ENCODE measurements at places on chromosomes 4 and X.

DNA sequence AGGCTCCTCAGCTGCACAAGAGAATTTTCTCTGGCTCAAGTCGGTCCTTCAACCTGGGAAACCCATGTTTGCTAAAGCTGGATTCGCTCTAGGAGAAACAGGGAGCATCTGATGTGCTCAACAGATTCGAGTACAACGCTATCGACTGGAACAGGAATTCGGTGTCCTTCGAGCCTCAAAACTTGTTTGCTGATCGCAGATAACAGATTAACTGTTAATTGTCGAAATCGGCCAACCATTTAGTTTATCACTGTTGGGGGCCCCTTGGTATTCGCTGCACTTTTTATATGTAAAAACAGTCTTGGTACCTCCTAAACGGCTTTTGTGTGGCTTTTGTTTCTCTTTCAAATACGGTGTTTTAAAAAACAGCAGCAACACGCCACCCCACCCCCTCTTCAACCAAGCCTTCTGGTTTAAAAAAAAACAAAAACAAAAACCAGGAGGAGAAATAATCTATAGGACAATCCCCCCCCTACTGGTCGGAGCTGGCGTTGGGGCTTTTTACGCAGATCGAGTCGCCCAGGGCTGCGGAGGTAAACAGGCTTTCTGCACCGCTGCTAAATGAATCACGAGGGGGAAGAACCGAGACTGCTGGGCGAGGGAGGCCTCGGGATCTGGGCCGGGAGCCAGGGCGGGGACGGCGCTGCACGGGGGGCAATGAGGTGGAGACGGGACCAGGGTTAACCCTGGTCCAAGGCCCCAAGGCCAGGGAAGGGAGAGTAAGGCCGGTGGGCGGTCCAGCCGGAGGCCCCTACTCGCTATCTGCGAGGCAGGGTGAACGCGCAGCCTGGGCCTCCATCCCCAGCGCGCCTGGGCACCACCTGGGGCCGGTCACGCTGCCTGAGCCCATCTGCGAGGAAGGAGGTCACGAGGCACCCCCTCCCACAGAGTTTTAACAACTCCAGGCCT, 71.7 kb upstream of the BCOR start:
- DNase-seq, result peak; percentile 70

- no peak for DNase-seq
These were observed 94.1 kb upstream of the BANK1 start for GRCh38 chr4:101696276-101697010.

DNA sequence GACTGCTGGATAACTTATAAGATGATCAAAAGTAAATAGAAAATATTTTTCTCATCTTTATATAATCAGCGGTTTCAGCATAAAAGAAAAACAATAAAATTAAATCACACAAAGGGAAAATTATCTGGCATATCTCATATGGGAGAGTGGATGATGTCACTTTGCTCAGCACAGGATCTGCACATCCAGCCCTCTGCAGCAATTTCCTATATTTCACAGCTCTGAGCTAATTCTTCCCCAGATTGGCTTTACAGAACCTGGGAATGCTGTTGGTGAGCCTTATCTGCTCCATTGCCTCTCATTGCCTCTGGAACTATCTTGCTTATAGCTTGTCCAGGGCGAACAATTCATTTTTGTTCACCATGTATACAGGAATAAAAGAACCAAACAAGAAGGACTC, 21.0 kb downstream of the FREM3 start:
- DNase-seq, result no peak

DNA sequence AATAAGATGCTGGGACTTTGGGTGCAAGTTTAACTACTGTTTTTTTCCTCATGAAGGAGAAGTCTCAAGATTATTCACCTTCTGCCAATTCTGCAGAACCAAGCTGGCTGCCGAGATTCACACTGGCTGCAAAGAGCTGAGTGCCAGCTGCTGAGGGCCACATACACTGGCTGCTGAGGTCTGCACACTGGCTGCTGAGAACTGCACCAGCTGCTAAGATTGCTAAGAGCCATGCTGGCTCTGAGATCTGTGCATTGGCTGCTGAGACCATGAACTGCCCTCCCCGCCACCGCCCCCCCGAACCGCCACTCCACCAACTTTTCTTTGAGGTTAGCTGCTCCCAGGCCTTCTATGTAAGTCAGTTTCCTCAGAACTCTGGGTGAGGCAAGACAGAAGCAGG, 330.3 kb downstream of the CBLL2 start:
- no peak for DNase-seq

GRCh38 chr4:79603681-79604080, 195.7 kb upstream of the GK2 start:
- DNase-seq, result no peak

DNA sequence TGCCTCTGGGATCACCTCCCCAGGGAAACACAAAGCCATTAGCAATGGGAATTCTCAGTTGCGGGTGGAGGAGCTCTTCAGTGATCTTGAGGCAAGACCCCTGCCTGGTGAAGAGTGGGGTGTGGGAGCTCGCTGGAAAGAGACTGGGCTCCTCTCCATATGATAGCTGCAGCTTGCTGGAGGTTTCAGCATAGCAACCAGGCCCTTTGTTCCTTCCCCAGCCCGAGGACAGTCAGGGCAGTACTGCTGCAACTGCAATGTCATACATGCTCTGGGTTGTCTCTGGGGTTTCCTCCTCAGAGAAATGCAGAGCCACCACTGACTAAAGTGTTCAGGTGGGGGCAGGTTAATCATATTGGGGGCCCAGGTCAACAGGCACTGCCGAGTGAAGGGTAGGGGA, 81.3 kb downstream of the ARHGAP24 start:
- no peak for DNase-seq

DNA sequence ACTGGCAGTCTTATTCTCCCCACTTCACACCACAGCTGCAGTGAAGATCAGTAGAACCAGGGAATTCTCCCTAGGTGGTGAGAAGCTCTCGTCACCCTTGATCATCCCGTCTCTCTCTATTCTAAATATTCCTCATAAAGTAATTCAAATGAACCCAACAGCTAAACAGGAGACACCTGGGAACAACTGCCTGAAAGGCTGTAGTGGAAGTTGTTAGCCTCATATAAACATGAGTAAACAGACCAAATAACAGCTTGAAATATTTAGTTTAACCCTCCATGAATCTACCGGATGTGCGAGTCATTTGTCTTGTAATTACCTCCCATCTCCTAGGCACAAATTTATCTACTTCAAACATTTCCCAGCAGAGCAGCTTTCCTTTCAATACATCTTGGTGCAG, 30.4 kb upstream of the APELA start:
- peak; percentile 5 for DNase-seq

GRCh38 chrX:129071390-129071789, 451.9 kb downstream of the SMARCA1 start:
- no peak for DNase-seq

DNA sequence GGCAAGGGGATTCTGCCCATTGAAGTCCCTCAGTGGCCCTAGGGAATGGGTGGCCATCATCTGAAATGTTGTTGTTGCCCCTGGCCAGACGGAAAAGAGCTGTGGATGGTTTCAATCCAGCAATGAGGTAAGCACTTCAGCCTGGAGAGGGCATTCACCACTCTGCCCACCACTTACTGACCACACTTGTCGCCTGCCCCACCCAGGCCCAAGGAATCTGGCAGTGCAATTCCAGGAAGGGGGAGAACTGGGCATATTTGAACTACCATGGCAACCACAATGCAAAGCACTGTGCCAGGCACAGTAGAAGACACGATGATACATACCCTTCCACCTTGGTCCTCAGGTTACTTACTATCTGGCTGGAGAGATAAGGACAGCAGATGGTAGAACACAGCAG, 161.6 kb downstream of the PDGFRA start:
- no peak for DNase-seq

GRCh38 chr4:64713256-64713840, 304.1 kb upstream of the TECRL start:
- no peak for DNase-seq

DNA sequence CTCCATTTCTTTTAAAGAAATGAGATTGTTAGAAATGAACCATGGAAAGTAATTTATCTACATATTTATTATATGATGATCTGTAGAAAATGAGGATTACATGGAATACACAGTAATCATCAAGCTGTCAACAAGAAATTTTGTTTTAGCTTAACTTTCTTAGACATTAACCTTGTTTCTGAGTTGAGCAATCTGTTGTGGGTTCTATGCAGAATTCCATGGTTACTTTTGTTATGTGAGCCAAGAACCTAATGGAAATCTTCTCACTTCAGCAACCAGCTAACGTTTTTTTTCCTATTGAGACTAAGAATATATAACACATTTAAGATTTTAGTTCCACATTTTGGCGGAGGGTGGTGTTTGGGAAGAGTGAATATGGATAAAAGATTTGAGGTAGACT, 136.1 kb upstream of the SLC4A4 start:
- no peak for DNase-seq

GRCh38 chrX:71131510-71131909, 13.1 kb downstream of the MED12 start:
- no peak for DNase-seq

DNA sequence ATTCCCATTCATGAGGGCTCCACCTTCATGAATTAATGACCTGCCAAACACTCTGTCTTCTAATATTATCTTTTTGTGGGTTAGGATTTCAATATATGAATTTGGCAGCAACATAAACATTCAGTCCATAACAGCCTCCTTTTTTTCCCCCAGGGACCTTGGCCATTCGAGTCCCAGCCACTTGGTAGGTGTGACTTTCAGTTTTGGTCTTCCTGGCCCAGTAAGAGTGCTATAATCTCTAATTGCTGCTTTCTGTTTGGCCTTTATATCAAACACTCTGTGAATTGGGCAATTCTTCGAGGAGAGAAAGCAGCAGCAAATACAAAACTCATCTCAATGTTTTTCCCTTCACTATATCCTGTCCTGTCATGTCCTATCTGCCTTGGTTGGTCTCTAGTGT, 12.4 kb upstream of the RADX start:
- no peak for DNase-seq

DNA sequence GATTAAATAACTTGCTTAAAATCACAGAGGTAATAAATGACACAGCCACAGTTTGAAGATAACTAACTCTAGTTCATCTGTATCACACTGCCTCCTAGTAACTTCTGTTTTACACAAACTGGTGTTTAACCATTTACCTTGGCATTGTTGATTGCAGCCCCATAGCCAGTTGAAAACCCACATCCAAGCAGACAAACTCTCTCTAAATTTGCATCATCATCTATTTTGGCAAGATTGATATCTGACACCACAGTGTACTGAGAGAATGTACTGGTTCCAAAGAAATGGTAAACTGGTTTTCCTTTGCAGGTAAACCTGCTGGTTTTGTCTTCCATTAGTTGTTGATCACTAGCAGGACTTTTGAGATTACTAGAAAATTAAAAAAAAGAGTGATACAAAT, 7.8 kb downstream of the ADH4 start:
- no peak for DNase-seq

- DNase-seq, result peak; percentile 48
These were observed 20.1 kb downstream of the SLC7A11 start for GRCh38 chr4:138222046-138222445.
